Thoracic aorta (tissue), 2 donors: ENCODE measurements at places on chromosomes 4 and X.
A peak's percentile ranks its signal among the peaks of the same experiment; 100 is the strongest.

DNA sequence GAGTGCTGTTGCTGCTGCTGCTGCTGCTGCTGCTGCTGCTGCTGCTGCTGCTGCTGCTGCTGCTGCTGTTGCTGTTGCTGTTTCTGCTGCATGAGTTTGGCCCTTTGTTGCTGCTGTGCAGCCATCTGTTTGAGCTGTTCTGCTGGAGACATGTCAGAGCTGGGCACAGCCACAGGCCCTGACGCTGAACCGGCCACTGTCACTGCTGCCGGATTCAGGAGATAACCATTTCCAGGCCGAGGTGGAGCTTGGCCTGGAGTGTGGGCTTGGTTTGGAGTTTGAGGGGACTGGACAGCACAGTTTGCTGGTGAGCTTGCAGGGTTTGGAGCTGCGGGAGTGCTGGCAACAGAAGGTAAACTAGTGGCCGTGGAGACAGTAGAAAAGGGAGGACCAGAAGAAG is 224.3 kb downstream of the MGST2 start:
- no peak for DNase-seq

- DNase-seq = no peak
Observed at GRCh38 chr4:81211956-81212355, 3.1 kb downstream of the PRKG2 start.

DNA sequence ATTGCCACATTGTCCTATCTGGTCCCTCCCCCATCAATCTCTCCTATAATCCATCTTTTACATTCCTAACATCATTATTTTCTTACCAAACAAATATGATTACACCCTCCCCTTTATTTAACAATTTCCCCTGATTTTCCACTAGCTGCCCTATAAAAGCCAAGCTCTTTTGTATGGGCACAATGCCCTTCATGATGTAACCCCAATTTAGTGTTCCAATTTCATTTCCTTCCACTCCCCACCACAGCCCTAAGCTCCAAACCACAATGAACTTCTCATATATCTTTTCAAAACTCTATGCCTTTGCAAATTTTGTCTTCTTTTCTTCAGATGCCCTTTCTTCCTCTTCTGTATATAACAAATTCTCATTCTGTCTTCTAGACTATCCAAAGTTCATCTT is 39.5 kb upstream of the PTPN13 start:
- no peak for DNase-seq

GRCh38 chrX:38271154-38271716 is 50.6 kb upstream of the SRPX start:
- no peak for DNase-seq

- no peak for DNase-seq
Observed at GRCh38 chr4:148112231-148112982, 329.8 kb downstream of the NR3C2 start.

- DNase-seq = peak; percentile 10
Observed at GRCh38 chr4:52659722-52660261, 691 bp upstream of the USP46 start.

DNA sequence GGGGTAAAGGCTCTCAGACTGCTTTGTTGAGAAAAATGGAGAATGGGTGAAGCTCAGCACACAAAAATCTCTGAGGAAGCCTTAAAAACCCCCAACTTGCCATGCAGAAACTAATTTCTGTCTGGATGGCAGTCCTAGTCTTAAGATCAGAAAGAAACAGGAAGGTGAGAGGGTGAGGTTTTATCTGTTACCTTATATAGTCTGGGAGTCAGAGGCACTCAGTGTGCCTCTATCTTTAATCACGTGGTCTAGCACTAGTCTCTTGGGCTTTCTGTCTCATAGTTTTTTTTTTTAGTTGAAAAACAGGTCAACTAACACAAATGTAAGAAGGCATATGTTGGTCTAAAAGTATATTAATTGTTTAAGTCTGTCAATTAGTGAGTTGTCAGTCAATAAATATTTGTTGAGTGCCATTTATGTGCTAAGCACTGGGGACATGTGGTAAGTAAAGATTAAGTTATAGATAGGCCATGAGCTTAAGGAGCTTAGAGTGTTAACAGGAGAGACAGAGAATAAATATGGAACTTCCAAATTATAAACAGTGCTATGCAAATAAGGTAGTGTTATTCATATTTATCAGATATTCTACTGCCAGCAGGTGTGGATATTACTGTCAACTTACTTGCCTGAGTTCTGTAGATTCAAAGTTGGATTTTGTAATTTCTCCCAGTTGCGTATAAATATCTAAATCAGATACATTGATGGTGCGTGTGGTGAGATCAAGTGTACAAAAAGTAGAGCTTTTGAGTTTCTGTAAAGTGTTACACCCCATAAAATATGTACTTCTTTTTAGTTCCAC is 7.0 kb downstream of the CYBB start:
- no peak for DNase-seq

DNA sequence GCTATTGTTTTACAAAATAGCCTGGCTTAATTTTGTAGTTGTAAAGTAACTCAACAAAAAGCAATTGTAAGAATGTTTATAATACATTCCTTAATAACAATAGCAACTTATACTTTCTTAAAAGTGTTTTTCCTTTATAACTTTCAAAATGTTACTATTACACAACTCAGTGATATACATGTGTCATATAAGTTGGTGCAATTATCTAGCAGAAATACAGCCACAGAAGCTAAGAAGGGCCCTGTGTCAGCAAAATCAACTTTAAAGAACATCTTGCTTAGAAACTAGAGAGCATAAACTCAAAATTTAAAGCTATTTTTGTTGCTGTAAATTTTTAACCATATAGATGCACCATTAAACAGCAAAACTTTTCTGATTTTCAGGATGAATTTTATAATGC is 41.4 kb upstream of the MAB21L2 start:
- DNase-seq = no peak

DNA sequence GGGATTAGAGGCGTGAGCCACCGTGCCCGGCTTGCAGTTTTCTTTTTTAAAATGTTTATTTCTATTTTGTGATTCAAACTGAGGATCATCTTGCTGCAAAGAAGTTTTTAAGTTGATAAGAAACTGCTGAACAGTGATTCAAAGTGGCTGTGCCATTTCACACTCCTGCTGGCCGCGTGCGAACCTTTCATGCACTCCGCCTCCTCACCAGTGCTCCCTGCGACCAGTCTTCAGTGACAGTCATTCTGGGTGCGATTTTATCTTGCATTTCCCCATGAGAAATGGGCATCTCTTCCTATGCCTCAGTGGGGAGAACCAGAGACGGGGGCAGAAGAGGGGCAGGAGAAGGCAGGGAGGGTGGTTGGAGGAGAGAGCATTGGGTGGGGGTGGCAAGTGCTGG is 21.4 kb downstream of the TMEM187 start:
- DNase-seq = no peak

GRCh38 chrX:9464435-9465371 is at the start of gene TBL1X:
Gene TBL1X, plus strand, starts transcription at chrX:9465058. Its CDS starts 188,529 bp downstream, at chrX:9653587.
- DNase-seq = no peak

GRCh38 chrX:112025753-112026152 is 56.8 kb downstream of the TRPC5 start:
- no peak for DNase-seq
